ENCODE measurements at places on chromosomes 12 and 14. TPM values are rescaled to one million over a fixed set of nuclear protein-coding genes. Genes with fewer than 3 reads are reported as not detected.

DNA sequence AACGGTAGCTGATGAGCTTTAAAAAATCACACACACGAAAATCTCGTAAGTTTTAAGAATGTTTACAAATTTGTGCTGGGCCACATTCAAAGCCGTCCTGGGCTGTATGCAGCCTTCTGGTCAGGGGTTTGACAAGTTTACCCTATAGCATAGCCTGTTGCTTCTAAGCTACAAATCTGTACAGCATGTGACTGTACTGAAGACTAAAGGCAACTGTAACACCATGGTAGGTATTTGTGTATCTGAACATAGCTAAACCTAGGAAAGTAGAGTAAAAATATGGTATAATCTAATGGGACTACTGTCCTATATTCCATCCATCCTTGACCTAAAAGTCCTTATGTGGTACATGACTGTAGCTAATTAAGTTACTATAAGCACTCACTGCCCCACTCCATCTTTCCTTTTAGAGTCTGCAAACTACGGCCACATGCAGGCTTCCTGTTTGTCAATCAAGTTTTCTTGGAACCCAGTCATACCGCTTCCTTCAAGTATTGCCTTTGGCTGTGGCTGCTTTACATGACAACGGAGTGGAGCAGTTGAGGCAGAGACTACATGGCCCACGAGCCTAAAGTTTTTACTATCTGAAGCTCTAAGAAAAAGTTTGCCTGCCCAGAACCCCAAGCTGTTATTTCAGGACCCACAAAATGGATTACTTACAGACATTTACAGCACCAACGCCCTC is 18.5 kb downstream of the KRT7 start:
- DNase-seq = no peak

- DNase-seq = peak; percentile 11
These were observed 32.3 kb upstream of the ANKS1B start for GRCh38 chr12:100017056-100017455.

DNA sequence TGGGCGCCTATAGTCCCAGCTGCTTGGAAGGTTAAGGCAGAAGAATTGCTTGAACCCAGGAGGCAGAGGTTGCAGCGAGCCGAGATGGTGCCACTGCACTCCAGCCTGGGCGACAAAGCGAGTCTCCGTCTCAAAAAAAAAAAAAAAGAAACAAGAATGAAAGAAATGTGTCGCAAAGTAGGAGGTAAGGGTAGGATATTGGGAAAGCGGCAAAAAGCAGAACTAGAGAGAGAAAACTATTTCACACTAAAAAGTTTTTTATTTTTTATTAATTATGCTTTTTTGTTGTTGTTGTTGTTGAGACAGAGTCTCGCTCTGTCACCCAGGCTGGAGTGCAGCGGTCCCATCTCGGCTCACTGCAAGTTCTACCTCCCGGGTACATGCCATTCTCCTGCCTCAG is 17.7 kb downstream of the SBNO1 start:
- no peak for DNase-seq

DNA sequence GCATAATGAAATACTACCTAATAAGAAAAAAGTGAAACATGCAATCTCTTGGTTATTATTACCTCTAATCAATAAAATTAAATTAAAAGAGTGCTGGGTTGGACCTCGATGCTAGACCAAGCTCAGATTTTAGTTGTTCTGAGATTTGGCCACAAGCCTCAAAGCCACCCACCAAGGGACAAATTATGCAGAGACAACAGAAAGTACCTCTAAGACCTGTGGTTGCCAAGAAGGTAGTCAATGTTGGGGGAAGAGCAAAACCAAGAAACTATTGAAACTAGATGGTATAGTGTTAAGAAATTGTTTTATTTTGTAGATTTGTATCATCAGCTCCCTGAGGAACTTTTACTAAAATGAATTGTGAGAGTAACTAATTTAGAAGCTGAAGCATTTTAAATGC is 43.8 kb upstream of the ARID2 start:
- DNase-seq = no peak

- no peak for DNase-seq
These were observed 30.8 kb upstream of the SOCS2 start for GRCh38 chr12:93541578-93542225.

Gene RNASE3
- not detected for total RNA-seq

Gene FAIM2
- 2.8 TPM for total RNA-seq

DNA sequence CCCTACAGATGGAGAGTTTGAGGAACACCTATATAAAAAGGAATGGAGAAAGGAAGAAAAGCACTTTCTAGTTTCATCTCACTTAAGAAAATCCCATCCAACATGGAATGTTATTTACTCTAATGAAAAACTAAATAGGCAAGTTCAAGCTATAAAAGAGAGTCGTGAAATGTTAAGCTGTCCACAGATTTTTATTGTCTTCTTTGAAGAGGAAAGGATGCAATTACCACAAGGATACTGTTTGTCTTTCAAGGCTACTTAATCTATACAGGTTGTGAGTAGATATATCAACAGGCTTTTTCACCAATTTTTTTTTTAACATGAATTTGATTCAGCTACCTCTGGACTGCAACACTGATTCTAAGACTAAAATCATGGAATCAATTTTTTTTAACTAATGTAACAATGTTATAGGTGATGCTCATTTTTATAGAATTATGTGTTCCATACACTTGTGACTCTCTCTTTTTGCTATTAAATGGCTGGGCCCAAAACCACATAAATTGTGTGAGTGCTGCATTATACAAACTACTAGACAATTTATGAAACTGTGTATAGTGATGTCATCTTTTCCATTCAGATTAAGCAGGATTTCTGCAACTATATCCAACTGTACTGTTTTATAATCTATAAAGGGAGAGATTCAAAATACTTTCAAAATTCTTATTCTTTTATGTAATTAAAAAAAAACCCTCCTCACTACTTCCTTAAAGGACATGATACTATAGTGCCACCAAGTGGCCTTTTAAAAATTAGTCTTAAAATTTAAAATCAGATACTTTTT is 26.8 kb upstream of the BMAL2 start:
- DNase-seq = peak; percentile 68

- DNase-seq = no peak
These were observed 95.4 kb downstream of the MYF5 start for GRCh38 chr12:80811957-80812708.

Gene ERBB3
- total RNA-seq = 3.3 TPM

Gene HSPB8
- 11.1 TPM for total RNA-seq

- no peak for DNase-seq
These were observed 6.0 kb downstream of the KRT2 start for GRCh38 chr12:52645982-52646381.

Gene KERA
- total RNA-seq = not detected

DNA sequence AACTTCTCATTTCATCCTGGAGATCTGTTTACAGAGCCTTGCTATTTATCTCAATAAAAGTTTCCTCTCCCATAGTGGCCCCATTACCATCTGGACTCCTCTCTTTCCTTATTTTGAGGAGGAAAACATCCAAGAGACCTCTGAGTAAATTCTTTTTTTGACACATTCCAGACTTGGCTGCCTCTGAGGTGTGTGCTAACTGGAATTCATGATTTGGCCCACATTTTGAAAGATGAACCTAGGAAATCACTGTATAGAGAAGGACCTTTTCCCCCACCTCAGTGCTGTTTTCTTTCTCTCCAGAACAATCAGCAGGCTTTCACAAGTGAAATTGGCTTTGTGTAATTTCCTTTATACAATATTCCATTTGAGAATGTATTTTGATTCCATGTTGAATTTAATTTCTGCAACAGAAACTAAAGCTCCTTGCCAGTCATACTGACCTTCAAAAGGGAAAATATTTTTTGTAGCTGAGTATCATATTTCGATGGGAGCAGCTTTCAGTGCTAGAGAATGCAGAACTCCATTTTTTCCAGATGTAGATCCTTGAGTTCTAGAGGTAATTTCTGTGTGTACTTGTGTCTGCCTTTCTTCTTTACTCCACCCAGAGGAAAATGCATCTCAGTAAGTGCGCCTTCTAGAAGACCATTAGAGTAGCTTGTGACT is 244.9 kb upstream of the RGS6 start:
- peak; percentile 48 for DNase-seq

DNA sequence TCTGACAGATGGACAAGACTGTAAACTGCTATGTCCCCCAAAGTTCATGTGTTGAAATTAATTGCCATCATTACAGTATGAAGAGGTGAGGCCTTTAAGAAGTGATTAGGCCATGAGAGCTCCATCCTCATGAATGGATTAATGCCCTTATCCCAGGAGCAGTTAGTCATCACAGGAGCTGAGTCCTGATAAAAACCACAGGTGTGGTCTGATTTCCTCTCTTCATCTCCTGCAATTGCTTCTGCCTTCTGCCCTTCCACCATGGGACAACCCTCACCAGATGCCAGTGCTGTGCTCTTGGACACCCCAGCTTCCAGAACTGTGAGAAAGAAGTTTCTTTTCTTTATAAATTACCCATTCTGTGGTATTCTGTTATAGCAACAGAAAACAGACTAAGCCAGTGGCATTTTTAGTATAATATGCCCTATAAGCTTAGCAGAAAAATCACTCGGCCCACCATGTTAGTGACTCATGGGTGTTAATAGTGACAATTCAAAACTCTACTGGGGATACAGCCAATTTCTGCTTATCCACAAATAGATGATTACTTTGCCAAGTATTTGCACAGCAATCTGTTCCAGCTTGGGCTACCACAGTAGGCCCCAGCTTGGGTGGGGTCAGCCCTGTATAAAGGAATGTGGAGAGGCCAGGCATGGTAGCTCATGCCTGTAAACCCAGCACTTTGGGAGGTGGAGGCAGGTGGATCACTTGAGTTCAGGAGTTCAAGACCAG is 129.0 kb upstream of the BCL2L14 start:
- DNase-seq = peak; percentile 95

Gene B3GNT4
- total RNA-seq = not detected

DNA sequence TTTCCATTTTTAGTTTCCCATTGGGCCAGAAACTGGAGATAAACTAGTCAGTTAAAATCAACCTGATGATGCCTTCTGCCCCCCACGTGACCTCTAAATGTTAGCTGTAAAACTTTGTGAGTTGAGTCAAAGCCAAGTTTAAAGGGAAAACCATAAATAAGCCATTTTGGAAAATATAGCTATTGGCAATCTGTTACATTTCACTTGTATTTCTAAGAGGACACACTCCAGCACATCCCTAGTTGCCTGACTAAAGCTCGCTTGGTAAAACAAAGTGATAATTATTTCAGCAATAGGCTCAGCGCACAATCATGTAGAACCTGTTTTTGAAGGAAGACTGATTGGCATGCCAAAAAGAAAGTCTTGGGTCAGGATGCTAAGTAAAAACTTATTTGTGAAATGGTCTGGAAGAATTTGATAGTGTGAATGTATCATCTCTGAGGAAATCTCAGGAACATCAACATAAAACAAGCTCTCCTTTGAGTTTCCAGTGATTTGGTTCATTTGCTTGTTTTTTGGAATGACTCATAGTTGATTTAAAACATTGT is 49.2 kb upstream of the AEBP2 start:
- DNase-seq = no peak

DNA sequence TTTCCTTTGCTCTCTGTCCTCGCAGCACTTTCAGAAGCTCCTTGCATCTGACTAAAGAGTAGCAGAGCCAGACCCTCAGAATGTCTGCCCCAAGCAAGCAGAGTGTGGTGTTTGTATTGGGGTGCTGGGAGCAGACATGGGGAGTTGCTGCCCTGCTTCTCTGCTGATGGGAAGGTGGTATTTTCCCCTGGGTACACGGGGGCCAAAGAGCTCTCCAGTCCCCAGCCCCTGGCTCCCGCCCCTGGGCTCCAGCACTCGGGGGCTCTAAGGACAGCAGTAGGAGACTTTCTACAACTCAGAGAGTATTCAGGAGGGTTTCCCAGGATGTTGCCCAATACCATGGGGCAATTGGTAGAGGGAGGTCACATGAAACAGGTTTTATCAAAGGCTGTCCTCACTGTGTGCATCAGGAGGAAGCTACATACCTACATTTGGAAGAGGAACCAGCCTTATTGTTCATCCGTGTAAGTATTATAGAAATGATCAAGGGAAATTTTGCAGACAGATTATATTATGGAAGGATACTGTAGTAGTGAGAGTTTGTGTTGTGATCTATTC is 50.3 kb downstream of the DAD1 start:
- DNase-seq = no peak

DNA sequence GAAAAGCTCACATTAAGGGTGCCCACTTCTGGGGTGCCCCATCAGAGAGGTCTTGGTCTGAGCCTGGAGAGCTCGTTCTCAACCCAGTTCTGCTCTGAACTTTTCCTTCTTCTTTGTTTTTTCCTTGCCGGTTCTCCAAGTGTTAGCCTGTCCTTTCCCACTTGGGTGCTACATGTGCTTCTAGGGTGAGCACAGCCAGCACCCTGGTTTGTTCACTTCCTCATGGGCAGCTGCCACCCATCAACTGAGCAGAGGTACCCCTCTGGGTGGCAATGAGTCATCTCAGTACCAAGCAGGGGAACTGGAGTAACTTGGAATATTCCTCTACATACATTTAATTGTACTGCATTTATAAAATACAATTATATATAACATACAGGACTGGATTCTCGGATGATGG is 3.9 kb upstream of the SYNE3 start:
- no peak for DNase-seq

Gene BLOC1S1
- total RNA-seq = 47.6 TPM

Gene PYGL
- 42.6 TPM for total RNA-seq

GRCh38 chr12:64457032-64457431 is 5.1 kb downstream of the TBK1 start:
- peak; percentile 10 for DNase-seq

GRCh38 chr14:49946320-49947141 is 53.6 kb downstream of the ARF6 start:
- peak; percentile 80 for DNase-seq

Gene NPFF
- total RNA-seq = not detected

DNA sequence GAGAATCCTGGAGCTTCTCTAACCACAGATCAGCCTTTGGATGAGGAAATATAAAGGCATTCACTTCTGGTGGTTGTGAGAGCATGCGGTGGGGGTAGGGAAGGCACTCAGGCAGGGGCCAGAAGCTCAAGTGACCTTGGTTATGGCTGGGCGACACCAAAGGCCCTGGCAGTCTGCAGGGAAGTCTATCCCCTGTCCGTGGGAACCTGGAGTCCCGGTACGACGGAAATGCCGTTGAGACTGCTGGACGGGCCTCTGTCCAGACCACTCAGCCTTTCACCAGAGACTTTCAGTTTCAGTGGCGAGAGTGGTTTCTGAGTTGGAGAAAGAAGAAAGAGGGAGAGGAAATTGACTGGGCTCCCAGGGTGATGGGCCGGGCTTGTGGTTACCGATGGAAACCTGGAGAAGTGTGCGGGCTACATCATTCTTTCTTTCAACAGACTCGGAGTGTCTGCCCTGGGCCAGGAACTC is 20.9 kb downstream of the ISCA2 start:
- DNase-seq = peak; percentile 80

Gene LMNTD1
- 0.13 TPM for total RNA-seq

- no peak for DNase-seq
These were observed 6.0 kb upstream of the HRK start for GRCh38 chr12:116887244-116887643.

Gene STRN3
- 44.2 TPM for total RNA-seq
